ENCODE measurements at places on chromosomes 7 and 10.

- no peak for DNase-seq
Measured at GRCh38 chr7:91357901-91358300, 93.7 kb downstream of the FZD1 start.

- DNase-seq = no peak
Measured at GRCh38 chr7:28761505-28761904, 196.6 kb downstream of the TRIL start.

DNA sequence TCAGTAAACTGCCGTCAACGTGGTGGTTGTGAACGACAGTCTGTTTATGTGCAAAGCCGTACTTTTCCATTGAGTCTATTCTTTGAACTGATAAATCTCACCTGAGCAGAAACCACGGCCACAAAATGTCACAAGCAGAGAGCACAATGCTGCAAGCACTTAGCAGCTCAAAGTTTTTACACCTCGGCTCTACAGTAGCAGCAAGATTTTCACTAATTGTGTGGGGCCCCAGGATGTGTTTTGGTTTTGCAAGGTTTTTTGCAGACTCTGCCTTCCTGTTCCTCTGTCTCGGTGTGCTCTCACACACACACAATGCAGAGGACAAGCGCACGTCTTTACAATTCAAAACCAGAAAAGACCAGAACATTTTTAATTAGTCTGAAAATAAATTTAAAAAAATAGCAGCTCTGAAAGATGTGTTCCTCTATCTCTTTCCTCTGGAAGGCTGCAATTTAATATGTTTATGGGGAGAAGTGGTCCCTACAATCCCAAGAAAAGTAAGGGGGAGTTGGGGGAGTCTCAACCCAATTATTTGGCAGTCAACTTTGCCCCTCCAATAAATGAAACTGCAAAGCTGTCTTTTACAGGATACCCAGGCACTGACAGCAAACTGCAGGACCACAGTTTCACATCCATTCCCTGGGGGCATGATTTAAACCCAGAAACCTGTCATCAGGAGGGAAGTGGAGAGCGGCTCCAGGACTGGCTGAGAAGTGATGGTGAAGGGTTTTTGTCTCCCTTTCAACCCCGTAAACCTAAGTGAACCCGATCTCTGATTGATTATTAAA, 73.8 kb upstream of the SFMBT2 start:
- DNase-seq = no peak

DNA sequence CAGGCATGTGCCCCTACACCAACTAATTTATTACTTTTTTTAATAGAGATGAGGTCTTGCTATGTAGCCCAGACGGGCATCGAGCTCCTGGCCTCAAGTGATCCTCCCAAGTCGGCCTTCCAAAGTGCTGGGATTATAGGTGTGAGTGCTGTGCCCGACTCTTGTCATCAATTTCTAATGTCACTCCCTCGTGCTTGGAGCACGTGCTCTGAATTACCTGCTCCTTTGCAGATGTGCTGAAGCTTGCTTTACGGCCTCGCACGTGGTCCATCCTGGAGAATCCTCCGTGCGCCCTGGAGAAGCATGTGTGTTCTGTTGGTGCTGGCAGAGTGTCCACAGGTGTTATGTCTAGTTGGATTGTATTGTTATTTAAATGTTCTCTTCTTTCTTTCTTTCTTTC, 11.8 kb upstream of the UBE3C start:
- DNase-seq = no peak

DNA sequence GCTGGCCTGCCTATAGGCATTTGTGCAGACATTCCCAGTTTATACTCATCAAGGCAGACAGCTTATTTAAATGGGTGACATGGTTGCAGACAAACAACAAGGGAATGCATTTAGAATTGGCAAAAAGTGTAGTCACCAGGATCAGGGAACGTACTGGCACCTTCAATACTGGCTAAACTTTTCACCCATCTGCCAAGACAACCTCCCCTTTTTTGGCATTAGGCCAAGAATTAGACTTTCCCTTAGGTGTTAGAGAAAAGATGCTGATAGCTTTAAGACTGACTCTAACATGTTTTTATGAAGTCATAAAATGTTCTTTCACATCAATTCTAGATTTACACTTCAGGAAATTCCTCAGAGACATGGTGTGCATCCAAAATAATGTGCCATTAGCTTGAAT, 365.9 kb downstream of the PHTF2 start:
- no peak for DNase-seq

DNA sequence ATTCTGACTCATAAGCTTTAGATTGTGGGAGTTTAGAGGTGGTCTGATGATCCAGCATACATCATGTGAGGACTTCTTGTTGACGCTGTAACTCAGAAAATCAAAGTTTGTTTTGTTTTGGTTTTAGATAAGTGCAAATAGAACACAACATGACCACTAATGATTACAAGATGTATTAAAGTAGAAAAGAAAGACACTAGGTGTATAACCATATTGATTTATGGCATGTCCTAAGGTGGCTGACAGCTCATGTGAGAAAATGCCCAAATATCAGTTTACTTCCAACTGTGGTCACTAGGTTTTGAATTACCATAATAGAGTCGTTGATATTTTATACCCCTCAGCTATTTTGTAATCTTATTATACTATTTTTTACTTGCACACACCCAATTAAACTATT, 1131.4 kb upstream of the PHF14 start:
- DNase-seq = no peak

- no peak for DNase-seq
Measured at GRCh38 chr10:21261842-21262294, 263.6 kb downstream of the SKIDA1 start.

DNA sequence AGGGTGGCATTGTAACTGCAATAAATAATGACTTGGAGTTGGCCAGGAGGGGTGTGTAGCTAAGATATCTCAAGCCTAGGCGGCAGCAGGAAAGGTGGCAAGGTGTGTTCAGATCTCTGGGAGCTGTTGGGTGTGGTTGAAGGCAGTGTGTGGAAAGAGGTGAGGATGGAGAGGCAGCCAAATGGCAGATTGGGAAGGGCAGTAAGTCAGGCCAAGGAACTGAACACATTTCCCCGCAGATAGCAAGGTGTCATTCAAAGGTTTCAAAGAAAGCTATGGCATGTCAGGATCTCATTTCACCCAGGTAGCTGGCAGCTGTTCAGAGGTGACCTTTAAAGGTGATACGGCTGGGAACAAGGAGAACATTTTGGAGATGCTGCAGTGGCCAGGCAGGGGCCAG, 586.0 kb upstream of the MGMT start:
- DNase-seq = no peak

GRCh38 chr7:13829914-13830900, 159.3 kb downstream of the ETV1 start:
- DNase-seq = no peak

DNA sequence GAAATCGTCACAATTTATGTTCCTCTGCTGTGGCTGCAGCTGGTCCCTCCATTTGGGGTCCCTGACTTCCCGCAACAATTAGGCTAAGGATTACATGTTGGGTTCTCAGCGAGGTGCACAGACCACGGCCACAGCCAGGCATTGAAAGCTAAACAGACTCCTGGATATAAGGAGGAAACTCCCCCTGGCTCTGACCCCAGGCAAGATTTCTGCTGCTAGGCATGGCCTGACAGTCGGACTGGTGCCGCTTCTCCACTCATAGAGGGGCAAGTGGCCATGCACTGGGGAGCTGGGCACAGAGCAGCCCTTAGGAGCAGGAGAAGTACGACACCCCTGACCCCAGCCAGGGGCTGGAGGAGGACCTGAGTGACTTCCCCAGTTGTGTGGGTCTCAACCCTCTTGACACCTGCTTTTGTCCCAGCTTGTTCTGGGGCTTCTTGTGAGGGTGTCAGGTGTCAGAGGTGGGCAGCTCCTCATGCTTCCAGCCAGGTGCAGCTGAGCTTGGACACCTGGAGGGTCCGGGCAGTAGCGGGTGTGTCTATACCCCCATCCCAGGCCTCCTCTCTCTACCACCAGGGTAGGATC, 38.3 kb downstream of the TSPAN15 start:
- no peak for DNase-seq

DNA sequence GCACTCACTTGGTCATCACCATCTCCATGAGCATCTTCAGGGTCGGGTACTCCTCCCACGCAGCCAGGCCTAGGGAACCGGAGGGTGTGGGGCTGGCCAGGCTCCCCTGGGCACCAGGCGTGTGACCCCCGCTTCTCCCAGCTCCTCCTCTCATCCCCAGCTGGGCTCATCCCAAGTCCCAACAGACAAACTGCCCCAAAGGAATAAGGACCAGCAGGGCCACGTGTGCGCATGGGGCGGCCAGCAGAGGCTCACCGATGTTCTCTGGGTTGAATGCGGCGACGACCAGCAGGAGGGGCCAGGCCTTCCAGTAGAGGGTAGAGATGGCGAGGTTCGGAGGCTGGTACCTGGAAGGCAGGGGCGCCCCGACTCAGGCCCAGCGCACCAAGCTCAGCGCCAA, 14.9 kb downstream of the INTS1 start:
- no peak for DNase-seq

DNA sequence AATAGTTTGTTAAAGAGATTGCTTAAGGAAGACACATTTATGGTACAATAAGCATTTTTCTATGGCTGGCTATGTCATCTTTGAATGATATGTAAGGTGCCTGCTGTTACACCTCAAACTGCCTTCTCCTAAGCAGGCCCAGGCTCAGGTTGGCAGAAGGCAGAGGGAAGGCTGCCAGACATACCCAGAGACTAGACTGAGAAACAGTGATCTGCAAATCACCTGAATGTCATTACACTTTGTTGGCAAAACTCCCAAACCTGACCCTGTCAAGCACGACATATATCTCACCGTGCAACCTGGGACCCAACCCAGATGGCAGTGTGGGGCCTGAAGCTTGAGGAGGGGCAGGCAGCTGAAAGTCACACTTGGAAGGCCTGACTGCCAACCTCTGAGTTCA, 136.6 kb upstream of the TARP start:
- DNase-seq = no peak

GRCh38 chr7:55147101-55147500, 128.3 kb downstream of the EGFR start:
- no peak for DNase-seq

GRCh38 chr10:3395458-3395861, 222.9 kb upstream of the PITRM1 start:
- DNase-seq = no peak

DNA sequence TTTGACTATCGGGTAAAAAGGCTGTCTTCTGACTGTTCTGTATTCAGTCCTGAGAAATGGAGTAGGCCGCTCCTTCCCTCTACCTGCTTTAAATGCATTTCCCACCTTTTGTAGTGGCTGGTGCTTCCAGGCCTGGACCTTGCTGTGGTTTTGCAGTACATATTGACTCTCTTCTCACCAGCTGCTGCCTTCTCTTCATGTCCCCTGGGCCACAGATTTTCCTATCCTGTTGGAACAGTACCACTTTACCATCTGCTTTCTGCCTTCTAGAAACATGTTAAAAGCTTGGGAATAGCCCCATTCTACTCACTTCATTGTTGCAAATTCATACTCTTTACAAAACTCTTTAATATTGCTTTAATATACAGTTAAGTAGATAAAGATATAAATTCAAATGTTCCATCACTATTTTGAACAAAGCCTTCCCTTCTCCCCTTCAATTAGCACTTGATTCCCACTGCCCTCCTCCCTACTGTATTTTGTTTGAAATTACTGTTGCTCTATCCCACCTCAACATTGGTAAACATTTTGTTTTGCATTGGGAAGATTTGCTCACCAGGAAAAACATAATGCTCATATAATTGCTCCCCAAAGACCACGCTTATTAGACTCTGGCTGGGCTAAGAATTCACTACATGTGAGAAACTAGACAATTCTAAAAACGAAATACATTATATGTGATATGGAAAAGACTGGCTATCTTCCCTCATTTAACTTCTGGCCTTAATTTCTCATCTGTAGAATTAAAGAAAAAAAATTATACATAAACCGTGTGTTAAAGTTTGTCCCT, 17.3 kb upstream of the SEMA3C start:
- no peak for DNase-seq

DNA sequence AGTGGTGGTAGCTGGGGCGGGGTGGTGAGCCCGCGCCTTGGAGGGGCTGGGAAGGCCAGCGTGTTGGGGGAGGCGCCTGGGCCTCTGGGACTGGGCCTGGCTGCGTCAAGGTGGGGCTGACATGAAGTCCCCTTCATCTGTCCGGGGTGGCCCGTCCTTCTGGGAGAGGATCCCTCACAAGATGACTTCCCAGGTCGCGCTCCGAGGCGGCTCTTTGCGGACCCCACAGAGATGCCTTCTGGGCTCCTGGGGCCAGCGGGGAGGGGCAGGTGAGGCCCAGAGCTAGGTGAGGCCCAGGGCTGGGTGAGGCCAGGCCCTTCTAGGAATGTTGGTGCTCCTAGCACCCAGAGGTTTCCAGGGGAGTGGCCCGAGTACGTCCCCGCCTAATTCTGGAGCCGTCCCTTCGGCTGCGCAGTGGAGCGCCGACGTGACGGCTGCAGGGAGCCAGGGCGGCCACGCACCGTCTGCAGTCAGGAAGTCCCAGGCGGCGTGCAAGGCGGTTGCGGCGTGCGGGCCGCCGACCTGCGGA, 58.2 kb upstream of the NUPR2 start:
- DNase-seq = no peak

DNA sequence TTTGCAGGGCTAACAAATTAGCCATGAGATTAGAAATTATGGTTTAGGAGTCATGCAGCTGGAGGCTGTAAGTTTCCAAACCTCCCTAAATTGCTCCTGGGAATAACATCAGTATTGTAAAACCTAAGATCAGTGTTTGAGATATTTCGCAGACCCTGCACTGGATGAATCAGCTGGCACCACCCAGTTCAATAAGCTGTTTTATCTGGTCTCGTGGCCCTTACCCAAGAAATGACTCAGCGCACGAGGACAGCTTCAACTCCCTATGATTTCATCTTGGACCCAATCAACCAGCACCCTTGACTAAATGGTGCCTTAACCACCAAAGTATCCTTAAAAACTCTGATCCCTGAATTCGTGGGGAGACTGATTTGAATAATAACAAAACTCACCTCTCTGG, 482.0 kb upstream of the PCDH15 start:
- DNase-seq = no peak

GRCh38 chr10:21071001-21071673, 174.0 kb upstream of the NEBL start:
- no peak for DNase-seq

GRCh38 chr7:24793982-24794648, 36.9 kb upstream of the GSDME start:
- peak; percentile 41 for DNase-seq

- DNase-seq = no peak
Measured at GRCh38 chr10:1465418-1465911, 271.9 kb downstream of the ADARB2 start.

- DNase-seq = no peak
Measured at GRCh38 chr10:86642499-86642898, 11.8 kb upstream of the OPN4 start.

DNA sequence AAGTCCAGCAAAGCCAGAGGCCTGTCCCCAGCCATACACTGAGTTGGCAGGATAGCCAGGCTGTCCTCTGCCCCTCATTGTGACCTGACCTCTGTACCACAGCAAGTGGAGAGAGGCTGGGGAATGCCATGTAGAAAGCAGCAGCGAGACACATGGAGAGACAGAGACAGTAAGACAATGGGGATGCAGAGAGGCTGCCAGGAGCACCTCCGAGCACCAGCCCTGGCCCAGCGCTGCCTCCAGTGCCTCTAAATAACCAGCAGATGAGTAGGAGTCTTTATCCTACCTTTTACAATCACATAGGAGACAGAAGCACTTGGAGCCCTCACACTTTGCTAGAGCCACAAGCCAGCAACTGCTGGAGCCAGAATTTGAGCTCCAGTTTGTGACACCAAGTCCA, 8.1 kb downstream of the GDF2 start:
- no peak for DNase-seq

GRCh38 chr7:106999023-106999422, 45.5 kb upstream of the PRKAR2B start:
- no peak for DNase-seq

Measured in CMK (cell line).